Activated naive CD8-positive, alpha-beta T cell treated with anti-CD3 and anti-CD28 coated beads, Interleukin-2, amount 50 U/mL, for 24 hours (primary cell): ENCODE measurements at places on chromosomes 2 and 18.

GRCh38 chr2:24359129-24360049 is 947 bp downstream of the ITSN2 start:
- H3K36me3 ChIP-seq: peaks cover 8% of the 10 kb centered on the region
- H3K4me1 ChIP-seq: peaks cover 46% of the 10 kb centered on the region
- H3K27ac ChIP-seq: peak overlapping the region; percentile 71

DNA sequence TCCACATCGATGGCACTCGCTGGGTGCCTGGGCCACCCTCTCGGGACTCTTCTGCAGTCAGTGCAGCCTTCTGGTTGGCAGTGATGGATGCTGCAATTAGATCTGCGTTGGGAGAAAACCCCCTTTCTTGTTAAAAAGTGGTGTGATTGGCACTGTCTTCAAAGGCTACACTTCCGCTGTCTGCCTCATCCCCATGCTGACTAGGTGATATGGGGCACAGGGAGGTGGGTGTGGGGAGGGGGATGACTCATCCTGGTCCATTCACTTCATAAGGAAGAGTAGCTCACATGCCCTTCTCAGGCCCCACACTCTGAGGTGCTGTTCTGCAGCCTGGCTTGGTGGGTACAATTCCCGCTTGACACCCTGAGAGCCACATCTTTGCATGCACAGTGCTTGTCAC is 77.4 kb downstream of the THNSL2 start:
- no peak overlapping the region for H3K27ac ChIP-seq
- no peaks in the 10 kb centered on the region for H3K4me1 ChIP-seq
- peaks cover 13% of the 10 kb centered on the region for H3K27me3 ChIP-seq
- no peak overlapping the region for H3K4me3 ChIP-seq

DNA sequence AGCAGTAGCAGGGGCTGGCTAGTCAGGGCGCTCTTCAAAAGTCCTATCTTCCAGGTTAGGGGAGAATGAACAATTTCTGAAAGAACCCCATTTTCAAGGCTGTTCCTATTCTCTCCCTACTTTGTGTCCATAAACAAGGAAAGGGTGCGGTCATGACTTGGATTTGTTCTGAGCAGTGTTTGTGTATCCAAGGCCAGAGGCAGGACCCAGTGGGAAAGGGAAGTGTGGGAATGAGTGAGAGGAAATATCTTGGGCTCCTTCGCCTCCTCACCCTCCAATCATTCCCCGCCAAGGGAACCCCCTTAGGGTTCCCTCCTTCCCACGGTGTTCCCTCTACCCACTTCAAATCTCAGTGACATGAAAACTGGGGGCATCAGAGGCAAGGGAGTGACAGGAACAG is 25.5 kb upstream of the SPTBN1 start:
- H3K4me1 ChIP-seq: peaks cover 6% of the 10 kb centered on the region
- no peak for DNase-seq
- H3K36me3 ChIP-seq: no peaks in the 10 kb centered on the region
- H3K4me3 ChIP-seq: no peak overlapping the region
- H3K27me3 ChIP-seq: peaks cover 7% of the 10 kb centered on the region

GRCh38 chr2:28343184-28343942 is 49.3 kb upstream of the FOSL2 start:
- peaks cover 3% of the 10 kb centered on the region for H3K36me3 ChIP-seq
- H3K4me1 ChIP-seq: peaks cover 16% of the 10 kb centered on the region
- no peaks in the 10 kb centered on the region for H3K27me3 ChIP-seq
- H3K4me3 ChIP-seq: no peak overlapping the region

GRCh38 chr2:9112079-9112721 is 94.4 kb upstream of the ASAP2 start:
- no peak for DNase-seq
- no peaks in the 10 kb centered on the region for H3K4me1 ChIP-seq
- peaks cover 5% of the 10 kb centered on the region for H3K27me3 ChIP-seq
- no peaks in the 10 kb centered on the region for H3K36me3 ChIP-seq
- H3K27ac ChIP-seq: no peak overlapping the region

DNA sequence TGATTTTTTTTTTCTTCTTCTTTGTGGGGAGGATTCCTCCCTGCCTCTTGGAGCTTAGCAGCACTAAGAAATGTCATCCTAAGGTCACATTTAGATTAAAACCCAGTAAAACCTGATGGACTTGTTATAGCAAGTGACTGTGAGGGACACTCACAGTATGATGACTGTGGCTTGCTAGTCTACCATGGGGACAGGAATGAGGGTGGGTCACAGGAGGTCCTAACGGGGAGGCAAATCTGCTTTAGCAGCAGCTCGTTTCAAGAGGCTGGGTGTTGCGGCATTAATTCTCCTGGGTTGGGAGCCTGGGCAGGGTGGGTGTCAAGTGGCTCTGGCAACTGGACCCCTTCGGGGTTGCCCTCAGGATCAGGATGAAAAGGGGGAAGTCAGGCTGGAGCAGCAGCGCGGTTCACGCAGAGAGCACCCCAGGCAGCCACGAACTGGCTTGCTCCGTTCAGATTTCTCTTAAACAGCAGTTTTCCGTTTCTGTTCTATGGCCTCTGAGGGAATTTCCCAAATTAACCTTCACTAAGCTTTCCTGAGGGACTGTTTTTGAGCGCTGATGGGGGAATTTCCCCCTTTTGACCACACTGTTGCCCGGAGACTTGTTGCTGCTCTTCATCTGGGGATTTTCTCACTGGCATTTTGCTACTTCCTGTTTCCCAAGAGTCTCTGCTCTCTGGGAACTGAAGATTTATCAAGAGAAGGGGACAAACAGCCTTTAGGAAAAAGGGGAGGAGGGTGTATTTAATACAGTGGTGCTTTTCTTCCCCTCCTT is 59.8 kb upstream of the PELI1 start:
- H3K27ac ChIP-seq: peak overlapping the region; percentile 91
- H3K4me3 ChIP-seq: peak overlapping the region; percentile 70
- DNase-seq: peak; percentile 50
- no peaks in the 10 kb centered on the region for H3K36me3 ChIP-seq

DNA sequence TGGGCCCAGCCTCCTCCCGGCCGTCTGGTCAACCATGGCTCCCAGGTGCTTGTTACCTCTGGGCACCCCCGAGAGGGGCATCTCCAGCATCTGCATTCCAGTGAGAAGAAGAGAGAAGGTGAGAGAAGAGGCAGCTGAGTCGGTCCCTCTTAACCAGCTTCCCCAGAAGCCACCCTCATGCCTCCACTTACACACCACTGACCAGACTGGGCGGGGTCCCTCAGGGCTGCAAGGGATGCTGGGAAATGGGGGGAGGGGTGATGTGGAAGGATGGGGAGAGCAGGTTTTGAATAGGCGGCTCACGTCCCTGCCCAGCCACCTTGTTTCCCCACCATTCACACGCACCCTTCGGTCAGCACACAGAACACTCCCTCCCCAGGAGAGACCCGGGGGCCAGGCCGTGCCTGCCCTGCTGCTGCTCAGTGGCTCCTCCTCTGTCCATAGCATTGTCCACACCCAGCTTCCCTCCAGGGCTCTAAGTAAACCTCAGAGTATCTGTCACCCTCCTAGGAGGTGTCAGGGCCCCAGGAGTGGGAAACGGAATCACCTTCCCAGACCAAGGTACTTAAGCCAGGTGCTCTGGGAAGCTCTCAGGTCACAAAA is 34.7 kb downstream of the GBX2 start:
- H3K4me1 ChIP-seq: no peaks in the 10 kb centered on the region
- no peak overlapping the region for H3K27ac ChIP-seq
- no peaks in the 10 kb centered on the region for H3K27me3 ChIP-seq
- DNase-seq: no peak
- no peaks in the 10 kb centered on the region for H3K36me3 ChIP-seq

GRCh38 chr2:239853706-239854327 is 171.3 kb downstream of the NDUFA10 start:
- H3K4me3 ChIP-seq: no peak overlapping the region
- H3K36me3 ChIP-seq: peaks cover 2% of the 10 kb centered on the region
- H3K4me1 ChIP-seq: no peaks in the 10 kb centered on the region
- H3K27me3 ChIP-seq: peaks cover 21% of the 10 kb centered on the region
- H3K27ac ChIP-seq: no peak overlapping the region

GRCh38 chr2:240136013-240136670 is at the start of gene COPS9:
Gene COPS9 (minus strand): TSS chr2:240136305. CDS start chr2:240136284, 21 bp downstream.
- DNase-seq: peak; percentile 89
- H3K36me3 ChIP-seq: peaks cover 17% of the 10 kb centered on the region
- H3K27me3 ChIP-seq: no peaks in the 10 kb centered on the region

DNA sequence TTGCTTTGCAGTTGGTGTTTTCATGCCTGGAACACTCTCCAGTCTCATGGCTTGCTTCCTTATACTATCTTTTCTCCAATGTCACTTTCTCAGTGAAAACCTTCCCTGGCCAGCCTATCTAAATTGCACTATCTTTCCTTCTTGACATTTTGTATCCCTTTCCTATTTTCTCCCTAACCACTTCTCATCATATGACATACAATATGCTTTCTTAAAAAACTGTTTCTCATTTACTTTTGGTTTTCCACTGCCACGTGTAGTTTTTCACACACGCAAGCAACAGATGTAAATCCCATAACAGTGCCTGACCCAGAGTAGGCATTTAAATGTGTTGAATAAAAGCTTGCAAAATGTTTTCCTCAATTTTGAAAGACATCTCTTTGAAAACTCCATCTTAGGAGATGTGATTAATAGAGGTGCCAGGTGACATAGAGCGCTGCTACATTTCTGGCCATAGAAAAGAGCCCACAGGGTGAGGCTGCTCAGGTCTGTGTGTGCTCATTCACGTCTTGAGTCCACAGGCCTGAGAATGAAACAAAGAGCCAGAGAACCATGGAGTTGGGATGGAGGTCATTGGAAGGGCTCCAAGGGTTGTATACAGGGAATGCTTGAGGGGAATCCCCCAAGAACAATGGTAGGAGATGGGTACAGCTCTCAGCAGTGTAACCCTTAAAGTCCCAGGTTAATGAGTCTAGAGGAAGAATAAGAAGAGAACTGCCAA is 12.7 kb downstream of the ZNF24 start:
- H3K27ac ChIP-seq: no peak overlapping the region
- no peak overlapping the region for H3K4me3 ChIP-seq
- H3K36me3 ChIP-seq: peaks cover 12% of the 10 kb centered on the region
- no peaks in the 10 kb centered on the region for H3K27me3 ChIP-seq
- peaks cover 7% of the 10 kb centered on the region for H3K4me1 ChIP-seq

GRCh38 chr2:230814616-230815015 is 50.1 kb upstream of the ITM2C start:
- H3K4me3 ChIP-seq: no peak overlapping the region
- H3K27me3 ChIP-seq: no peaks in the 10 kb centered on the region
- peaks cover 47% of the 10 kb centered on the region for H3K36me3 ChIP-seq
- DNase-seq: no peak
- no peaks in the 10 kb centered on the region for H3K4me1 ChIP-seq

DNA sequence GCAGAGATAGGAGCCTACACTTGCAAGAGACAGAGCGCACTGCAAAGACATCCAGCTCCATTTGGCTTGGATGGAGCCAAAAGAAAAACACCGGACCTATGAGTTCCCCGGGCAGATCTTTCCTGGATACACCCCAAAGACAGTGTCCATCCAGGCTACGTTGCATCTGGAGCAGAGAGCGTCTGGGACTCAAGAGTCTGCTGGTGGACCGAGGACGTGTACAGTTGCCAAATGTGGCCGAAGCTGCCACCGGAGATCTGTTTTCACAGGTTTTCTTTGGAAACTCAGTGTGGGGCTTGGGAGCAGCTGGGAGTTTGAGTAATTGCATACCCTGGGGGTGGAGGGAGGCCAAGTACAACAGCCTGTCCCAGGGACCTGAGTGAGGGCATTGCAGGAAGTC is 192.3 kb upstream of the OSR1 start:
- H3K27ac ChIP-seq: no peak overlapping the region
- H3K36me3 ChIP-seq: no peaks in the 10 kb centered on the region
- DNase-seq: no peak
- peaks cover 16% of the 10 kb centered on the region for H3K27me3 ChIP-seq

DNA sequence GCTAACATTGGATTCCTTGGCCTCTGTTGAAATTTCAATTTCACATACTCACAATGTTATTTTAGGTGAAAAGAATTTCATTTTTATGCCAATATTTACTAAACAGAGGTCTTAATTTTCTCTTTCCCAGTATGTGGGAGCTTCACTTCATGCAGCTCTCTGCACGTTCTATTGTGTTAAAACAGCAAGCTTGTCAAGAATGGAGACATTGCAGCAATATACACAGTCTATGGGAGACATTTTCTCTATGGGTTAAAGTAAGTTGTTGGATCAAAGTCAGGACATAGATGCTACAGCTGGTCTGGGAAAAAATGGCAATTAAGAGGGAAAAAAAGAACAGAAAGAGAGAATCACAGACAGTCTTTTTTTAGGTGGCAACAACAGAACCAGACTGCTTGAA is 70.4 kb upstream of the ARHGAP15 start:
- no peak for DNase-seq
- H3K27ac ChIP-seq: no peak overlapping the region
- H3K4me3 ChIP-seq: no peak overlapping the region
- H3K4me1 ChIP-seq: no peaks in the 10 kb centered on the region
- no peaks in the 10 kb centered on the region for H3K27me3 ChIP-seq
- H3K36me3 ChIP-seq: peaks cover 3% of the 10 kb centered on the region

GRCh38 chr18:12410081-12410481 is 2.4 kb downstream of the PRELID3A start:
- peaks cover 2% of the 10 kb centered on the region for H3K36me3 ChIP-seq
- no peak overlapping the region for H3K4me3 ChIP-seq
- H3K27ac ChIP-seq: no peak overlapping the region
- DNase-seq: no peak
- H3K27me3 ChIP-seq: peaks cover 21% of the 10 kb centered on the region

- no peaks in the 10 kb centered on the region for H3K36me3 ChIP-seq
- H3K27ac ChIP-seq: no peak overlapping the region
- H3K4me3 ChIP-seq: no peak overlapping the region
- H3K27me3 ChIP-seq: no peaks in the 10 kb centered on the region
- no peaks in the 10 kb centered on the region for H3K4me1 ChIP-seq
- DNase-seq: no peak
These were observed 194.9 kb upstream of the KYNU start for GRCh38 chr2:142682528-142682927.

GRCh38 chr2:85772019-85772745 is 18.4 kb downstream of the ATOH8 start:
- H3K4me3 ChIP-seq: no peak overlapping the region
- peaks cover 2% of the 10 kb centered on the region for H3K4me1 ChIP-seq
- no peaks in the 10 kb centered on the region for H3K36me3 ChIP-seq
- DNase-seq: no peak

DNA sequence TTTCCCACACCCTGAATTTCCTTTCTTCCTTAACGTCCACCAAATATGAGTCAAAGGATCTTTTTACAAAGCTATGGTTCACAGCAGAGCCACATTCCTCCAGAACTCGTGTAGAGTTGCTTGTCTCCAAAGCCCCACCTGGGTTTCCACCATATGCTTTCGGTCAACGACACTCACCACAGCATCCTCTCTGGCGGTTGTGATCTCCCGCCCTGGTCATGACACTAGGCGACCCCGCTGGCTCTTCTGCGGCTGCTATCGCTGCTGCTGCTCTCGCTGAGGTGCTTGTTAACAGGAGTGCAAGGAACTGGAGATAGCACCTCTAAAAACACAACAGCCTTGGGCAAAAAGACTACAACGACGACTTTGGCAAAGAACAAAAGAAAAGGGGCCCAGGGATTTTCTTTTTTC is 340 bp downstream of the SLC40A1 start:
- DNase-seq: peak; percentile 22
- peak overlapping the region; percentile 77 for H3K4me3 ChIP-seq
- H3K36me3 ChIP-seq: no peaks in the 10 kb centered on the region
- H3K27me3 ChIP-seq: peaks cover 35% of the 10 kb centered on the region
- H3K27ac ChIP-seq: no peak overlapping the region

GRCh38 chr2:163701399-163702195 is 34.2 kb downstream of the FIGN start:
- H3K36me3 ChIP-seq: no peaks in the 10 kb centered on the region
- no peaks in the 10 kb centered on the region for H3K4me1 ChIP-seq
- no peak overlapping the region for H3K27ac ChIP-seq
- H3K4me3 ChIP-seq: no peak overlapping the region
- DNase-seq: no peak
